ENCODE measurements at places on chromosomes 4 and X.
A peak's percentile ranks its signal among the peaks of the same experiment; 100 is the strongest.

DNA sequence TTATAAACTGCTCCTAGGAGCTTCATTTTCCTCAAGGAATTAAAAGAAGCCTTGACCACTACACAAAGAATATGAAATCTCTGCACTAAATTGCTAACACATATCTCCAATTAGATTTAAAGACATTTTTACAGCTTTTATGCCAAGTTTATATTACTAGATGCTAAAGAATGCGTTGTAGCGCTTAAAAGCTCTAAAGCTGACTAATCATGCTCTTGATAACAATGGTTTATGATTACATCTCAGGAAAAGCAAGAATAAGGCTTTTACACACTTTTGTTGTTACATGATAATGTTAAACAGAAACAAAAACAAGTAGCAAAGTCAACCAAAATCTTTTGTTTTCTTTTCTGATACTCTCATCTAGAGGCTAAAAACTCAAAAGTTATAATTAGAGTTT lies 44.7 kb downstream of the SLC10A7 start:
- no peak for DNase-seq

GRCh38 chr4:75672461-75673026 lies 667 bp downstream of the G3BP2 start:
- DNase-seq = peak; percentile 80

DNA sequence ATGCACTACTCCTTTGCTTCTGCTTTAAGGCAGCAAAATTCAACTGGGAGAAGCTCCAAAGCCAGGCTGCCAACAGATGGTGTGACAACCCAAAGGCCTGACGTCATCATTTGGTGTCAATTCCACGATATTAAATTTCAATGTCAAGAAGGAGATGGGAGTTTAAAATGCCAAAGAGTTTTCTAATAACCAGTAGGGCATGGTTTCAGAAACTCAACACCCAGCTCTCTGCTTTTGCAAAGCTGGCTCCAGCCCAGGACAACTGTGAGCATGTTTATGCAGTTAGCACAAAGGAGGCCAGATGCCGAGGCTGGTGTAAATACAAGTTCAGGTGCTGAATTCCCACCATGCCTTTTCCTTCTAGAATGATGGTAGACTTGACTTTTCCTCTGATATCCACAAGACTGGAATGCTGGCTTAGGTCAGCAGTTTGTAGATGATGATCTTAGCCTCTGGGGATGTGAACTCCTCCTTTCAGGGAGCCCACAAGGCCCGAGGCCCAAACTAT lies 67.3 kb downstream of the AFAP1 start:
- no peak for DNase-seq

DNA sequence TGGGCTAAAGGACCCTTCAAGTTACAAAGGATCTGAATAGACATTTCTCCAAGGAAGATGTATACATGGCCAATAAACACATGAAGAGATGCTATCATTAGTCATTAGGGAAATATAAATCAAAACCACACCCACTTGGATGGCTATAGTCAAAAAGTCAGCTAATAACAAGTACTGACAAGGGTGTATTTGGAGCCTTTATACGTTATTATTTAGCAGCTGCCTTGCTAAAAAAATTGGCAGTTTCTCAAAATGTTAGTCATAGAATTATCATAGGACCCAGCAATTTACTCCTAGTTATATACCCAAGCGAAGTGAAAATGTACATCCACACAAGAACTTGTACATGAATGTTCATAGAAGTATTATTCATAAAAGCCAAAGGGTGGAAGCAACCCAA lies 112.7 kb upstream of the DUSP21 start:
- DNase-seq = no peak

- DNase-seq = no peak
Observed at GRCh38 chrX:12443534-12444098, 305.3 kb downstream of the FRMPD4 start.

- peak; percentile 35 for DNase-seq
Observed at GRCh38 chr4:81490403-81491160, 18.9 kb upstream of the RASGEF1B start.

GRCh38 chrX:75781611-75782010 lies 3.4 kb downstream of the MAGEE2 start:
- no peak for DNase-seq

- no peak for DNase-seq
Observed at GRCh38 chr4:7734651-7735260, 204.9 kb downstream of the AFAP1 start.

- no peak for DNase-seq
Observed at GRCh38 chrX:21225643-21226042, 148.6 kb upstream of the CNKSR2 start.

DNA sequence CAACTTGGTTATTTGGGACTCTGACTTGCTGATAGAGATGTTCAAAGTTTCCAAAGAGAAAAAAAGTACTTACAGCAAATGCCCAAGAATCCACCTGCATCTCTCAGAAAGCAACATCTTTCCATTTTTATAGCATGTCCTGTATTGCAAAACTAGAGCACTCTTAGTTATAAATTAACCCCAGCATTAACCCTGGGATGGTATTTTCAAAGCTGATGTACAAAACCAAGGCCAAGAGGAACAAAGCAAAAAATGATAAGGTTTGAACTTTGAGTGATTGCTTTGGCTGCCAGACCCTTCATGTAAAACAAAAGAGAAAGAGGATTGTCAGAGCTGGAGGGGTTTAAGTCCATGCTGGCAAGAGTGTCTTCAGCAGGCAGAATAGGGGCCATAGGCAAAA lies at the start of gene SERPINA7:
SERPINA7 (minus strand) TSS at position 103 of the 400 bp plus-strand sequence. CDS start 1,669 bp downstream, outside the sequence.
- DNase-seq = no peak

DNA sequence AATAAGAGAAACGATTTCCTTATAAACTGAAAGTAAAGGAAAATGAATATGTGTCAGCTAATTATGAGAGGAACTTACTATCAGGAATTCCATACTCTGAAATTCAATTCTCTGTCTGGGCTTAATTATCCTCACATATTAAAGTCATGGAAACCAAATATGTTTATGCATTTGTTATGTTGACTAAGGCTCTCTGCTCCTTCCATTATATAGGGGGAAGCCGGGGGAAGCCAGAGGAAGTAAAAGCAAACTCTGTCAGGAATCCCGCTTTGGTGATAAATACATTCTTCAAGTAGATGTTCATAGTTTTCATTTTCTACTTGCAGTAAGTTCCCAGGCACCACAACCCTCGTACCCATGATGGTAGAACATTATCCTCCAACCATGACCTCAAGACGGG lies 142.8 kb upstream of the VCX2 start:
- DNase-seq = no peak

DNA sequence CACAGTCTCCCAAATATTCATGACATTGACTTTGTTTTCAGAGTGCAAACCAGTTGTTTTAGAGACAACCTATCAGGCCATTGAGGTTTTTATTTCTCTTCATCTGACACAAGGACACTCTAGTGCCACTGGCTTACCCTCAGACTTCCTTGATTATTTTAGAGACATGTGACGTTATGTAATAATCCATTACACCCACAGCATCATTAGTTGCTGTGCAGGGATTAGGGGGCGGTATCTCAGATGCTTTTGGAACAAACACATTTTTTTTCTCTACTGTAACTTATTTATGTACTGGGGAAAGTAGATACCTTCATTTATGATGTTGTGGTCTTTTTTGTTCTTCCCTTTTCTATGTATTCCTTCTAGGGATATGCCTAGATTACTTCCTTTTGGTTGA lies 2293.1 kb downstream of the PCDH7 start:
- no peak for DNase-seq

DNA sequence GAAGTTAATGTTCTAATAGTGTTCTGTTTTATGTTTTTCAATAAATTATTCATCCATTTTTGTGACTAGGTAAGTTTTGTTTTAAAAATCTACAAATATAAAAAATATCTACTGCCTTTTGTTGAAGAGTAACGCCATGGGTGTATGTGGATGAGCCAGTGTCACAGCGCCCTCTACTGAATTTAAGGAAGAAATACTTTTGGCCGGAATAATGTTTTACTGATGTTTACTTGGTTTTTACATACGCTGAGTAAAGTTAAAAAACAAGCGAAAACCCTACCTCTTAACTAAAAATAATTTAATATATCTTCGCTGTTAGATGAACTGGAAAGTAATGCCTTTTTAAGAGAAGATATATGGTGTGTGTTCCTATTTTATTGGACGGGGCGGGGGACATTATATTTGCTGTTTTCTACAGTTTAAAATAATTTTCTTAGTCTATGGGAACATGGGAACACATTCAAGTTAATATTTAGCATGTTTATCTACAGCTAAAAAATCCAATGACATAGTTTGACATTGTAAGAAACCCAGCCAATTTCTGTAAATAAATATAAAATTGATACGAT lies 86.1 kb downstream of the CPE start:
- peak; percentile 46 for DNase-seq

DNA sequence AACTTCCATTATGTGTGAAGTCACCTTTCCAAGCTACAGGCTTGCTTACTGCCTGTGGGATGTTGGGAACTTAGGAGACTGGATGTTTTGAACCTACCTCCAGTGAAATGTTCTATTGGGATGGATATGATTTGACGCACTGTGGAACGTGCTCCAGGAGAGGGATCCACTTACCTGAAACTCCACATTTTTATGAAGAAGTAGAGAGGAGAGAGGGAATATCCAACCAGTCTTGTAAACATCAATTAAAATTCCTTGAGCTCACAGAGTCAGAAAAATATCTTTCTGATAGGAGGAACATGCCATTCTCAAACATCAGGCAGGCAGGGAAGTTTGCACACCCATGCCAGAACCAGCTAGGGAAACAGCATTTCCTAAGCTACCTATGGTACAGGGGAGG lies 91.1 kb upstream of the MAOA start:
- DNase-seq = no peak

- no peak for DNase-seq
Observed at GRCh38 chr4:40908297-40908696, 158.5 kb downstream of the NSUN7 start.

DNA sequence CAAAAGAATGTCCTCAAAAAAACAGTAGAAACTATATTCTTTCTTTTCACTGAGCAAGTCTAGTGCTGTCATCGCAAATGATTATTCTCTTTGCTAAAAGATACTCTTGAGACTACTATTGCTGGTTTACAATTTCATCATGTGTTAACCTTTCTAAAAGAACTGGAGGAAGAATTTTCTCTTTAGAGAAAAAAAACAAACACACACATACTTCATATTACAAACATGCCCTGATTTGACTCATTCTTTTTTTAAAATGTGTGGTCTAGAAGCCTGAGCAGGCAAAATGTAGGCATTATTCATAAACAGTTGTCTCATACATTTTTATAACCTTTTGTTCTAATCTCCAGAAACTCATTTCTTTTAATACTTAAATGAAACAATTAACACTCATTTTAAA lies 60.6 kb upstream of the FAT4 start:
- no peak for DNase-seq
